ENCODE measurements at places on chromosomes 16 and 17. TPM values are rescaled to one million over a fixed set of nuclear protein-coding genes. Genes with fewer than 3 reads are reported as not detected.

USH1G gene
- total RNA-seq = not detected

IKZF3 gene
- total RNA-seq = 2.8 TPM

REXO5 gene
- total RNA-seq = 3.0 TPM

ACAP1 gene
- total RNA-seq = 18.6 TPM

SOX9 gene
- total RNA-seq = 3.8 TPM

DNA sequence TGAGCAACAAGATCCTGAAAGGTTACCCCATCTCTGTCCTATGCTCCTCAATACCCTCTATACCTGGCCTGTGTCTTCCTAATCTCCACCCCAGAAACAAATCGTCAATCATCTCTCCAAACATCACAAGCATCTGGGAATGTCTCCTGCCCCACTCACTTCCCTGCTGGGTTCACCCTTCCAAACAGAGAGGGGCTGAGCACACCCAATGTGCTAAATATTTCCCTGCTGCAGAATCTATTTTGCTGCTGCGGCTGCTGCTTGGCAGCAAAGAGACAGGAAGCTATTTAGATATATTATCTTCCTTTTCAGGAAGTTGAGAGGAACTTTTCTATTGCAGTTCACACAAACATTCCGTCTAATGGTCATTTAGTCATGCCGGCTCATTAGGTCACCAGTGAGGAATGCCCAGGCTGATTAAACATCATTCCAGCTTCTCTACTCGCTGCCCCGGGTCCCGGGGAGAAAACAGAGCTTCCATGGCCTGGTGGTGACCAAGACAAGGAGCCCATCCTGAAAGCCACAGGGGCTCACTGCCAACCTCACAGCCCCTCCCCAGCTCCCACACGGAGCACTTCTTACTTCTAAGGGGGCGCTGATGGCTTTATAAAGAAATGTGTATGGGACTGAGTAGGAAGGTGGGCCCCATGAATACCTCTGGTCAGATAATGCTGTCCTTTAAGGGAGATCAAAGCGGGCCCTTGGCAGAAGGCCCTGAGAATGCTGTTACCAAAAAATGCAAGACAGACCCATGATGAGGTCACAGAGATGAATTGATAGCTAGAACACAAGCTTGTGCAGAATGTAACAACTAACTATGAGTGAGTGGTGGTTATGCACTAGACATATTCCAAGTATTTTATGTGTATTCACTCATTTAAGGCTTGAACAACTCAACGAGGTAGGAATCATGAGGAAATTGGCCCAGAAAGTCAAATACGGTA lies 218.3 kb downstream of the SOX9 start:
- H3K36me3 ChIP-seq = no peaks in the 10 kb centered on the region
- peaks cover 5% of the 10 kb centered on the region for H3K4me1 ChIP-seq
- no peak overlapping the region for H3K4me3 ChIP-seq
- no peak overlapping the region for H3K27ac ChIP-seq
- no peaks in the 10 kb centered on the region for H3K27me3 ChIP-seq
- DNase-seq = peak; percentile 80

- no peak overlapping the region for H3K27ac ChIP-seq
- DNase-seq = peak; percentile 67
- no peak overlapping the region for H3K4me3 ChIP-seq
- H3K36me3 ChIP-seq = peaks cover 4% of the 10 kb centered on the region
- H3K27me3 ChIP-seq = no peaks in the 10 kb centered on the region
These were observed 30.3 kb downstream of the HMOX2 start for GRCh38 chr16:4506450-4506849.

DNA sequence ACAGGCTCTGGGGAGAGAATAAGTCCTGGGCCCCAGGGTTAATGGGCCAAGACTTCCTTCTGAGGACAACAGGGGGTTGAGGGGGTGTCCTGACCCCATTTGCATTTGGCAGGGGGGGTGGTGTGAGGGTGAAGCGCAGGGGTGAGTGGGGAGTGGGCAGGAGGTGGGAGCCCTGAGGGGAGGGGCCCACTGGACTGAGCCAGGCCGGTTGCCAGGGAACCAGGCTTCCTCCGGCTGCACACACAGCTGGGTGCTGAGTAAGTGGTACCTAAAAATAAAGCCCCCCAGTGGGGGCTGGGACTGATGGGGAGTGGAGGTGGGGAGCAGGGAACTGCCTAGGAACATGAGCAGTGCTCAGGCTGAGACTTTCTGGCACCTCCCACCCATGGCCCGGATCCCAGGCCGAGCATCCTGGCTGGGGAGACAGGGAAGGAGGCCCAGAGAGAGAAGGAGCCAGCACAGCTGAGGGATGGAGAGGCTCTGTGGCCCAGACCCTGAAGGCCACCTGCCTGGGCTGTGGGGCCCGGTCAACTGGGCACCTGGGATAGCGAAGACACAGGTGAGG lies 7.5 kb upstream of the RASD1 start:
- no peak overlapping the region for H3K27ac ChIP-seq
- H3K4me1 ChIP-seq = no peaks in the 10 kb centered on the region

DNA sequence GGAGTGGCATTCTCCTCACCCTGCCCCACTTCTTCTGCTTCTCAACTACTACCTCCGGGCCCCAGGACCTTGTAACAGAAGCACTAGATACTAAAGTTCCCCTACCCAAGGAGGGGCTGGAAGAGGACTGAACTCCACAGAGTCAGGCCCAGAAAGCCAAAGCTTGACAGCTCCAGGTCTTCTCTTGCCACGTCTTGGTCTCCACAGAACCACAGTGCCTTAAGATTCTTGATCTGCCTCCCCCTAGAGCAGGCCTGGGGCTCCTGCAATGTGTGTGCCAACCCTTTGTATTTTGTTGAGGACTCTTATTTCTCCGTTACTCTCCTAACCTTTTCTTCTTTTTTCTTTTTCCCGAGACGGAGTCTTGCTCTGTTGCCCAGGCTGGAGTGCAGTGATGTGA lies 4.0 kb downstream of the SLC16A13 start:
- no peak for DNase-seq
- no peak overlapping the region for H3K4me3 ChIP-seq
- H3K27ac ChIP-seq = no peak overlapping the region
- H3K4me1 ChIP-seq = no peaks in the 10 kb centered on the region
- no peaks in the 10 kb centered on the region for H3K27me3 ChIP-seq

DNA sequence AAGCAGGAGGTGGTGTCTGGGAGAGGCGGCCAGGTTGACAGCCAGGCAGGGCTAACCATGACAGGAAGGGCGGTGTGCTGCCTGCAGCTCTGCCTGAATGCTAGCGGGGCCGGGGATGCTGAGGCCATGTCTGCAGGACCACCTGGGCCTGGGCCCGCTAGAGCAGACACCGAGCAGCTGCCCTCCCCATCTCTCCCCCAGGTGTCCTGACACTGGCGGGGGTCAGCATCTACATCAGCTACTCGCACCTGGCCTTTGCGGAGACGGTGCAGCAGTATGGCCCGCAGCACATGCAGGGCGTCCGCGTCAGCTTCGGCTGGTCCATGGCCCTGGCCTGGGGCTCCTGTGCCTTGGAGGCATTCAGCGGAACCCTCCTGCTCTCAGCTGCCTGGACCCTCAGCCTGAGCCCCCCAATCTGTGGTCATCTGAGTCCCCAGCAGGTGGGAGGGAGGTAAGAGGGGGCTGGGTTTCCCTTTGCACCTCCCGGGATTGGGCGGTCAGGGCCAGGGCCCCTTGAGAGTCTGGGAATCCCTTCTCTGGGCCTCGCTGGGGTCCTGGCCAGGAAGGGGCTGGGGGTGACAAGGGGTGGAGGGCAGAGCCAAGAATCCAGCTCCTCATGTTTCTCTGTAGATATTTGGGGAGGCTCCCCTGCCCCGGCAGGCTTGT lies 7.5 kb downstream of the TMEM235 start:
- no peaks in the 10 kb centered on the region for H3K27me3 ChIP-seq
- no peak overlapping the region for H3K4me3 ChIP-seq
- H3K4me1 ChIP-seq = no peaks in the 10 kb centered on the region
- no peak overlapping the region for H3K27ac ChIP-seq

- no peak for DNase-seq
- no peak overlapping the region for H3K4me3 ChIP-seq
- H3K36me3 ChIP-seq = no peaks in the 10 kb centered on the region
These were observed 254.6 kb downstream of the HS3ST3A1 start for GRCh38 chr17:13346996-13347762.

DNA sequence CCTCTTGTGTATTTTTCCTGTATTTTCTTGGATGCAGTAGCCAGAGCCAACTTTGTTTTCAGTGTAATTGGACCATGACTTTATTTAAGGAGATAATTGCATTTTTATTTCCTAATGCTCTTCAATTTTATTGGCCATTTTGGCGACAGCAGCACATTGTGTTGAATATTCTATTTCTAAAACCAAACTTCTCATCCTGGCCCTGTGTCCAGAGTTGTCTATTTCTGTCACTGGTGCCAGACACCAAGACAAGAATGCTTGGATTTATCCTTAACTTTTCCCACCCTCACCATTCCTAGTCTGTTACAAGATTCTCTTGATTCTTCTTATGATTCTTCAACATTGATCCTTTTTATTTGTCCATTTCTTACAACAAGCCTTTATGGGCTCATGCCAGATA lies 37.1 kb downstream of the ARHGAP44 start:
- no peaks in the 10 kb centered on the region for H3K27me3 ChIP-seq
- peaks cover under 1% of the 10 kb centered on the region for H3K4me1 ChIP-seq
- H3K4me3 ChIP-seq = no peak overlapping the region
- H3K36me3 ChIP-seq = no peaks in the 10 kb centered on the region
- no peak overlapping the region for H3K27ac ChIP-seq

DNA sequence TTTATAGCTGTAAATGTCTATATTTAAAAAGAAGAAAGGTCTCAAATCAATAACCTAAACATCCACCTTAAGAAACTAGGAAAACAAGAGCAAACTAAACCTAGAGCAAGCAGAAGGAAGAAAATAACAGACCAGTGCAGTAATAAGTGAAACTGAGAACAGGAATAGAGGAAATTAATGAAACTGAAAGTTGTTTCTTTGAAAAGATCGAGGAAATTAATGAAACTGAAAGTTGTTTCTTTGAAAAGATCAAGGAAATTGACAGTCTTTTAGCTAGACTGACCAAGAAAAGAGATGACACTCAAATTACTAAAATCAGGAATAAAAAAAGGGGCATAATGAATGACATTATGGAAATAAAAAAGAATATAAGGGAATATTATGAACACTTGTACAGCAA lies 46.4 kb downstream of the SLFN5 start:
- DNase-seq = no peak
- H3K27ac ChIP-seq = no peak overlapping the region
- no peak overlapping the region for H3K4me3 ChIP-seq

- H3K27ac ChIP-seq = peak overlapping the region; percentile 2
- no peaks in the 10 kb centered on the region for H3K4me1 ChIP-seq
- peak; percentile 83 for DNase-seq
- H3K27me3 ChIP-seq = no peaks in the 10 kb centered on the region
- H3K36me3 ChIP-seq = no peaks in the 10 kb centered on the region
These were observed 863 bp downstream of the LIMD2 start for GRCh38 chr17:63698886-63699637.

GRCh38 chr16:16871196-16871595 lies 492.3 kb downstream of the NPIPA7 start:
- DNase-seq = no peak
- no peaks in the 10 kb centered on the region for H3K4me1 ChIP-seq
- H3K36me3 ChIP-seq = no peaks in the 10 kb centered on the region
- H3K27me3 ChIP-seq = no peaks in the 10 kb centered on the region
- H3K27ac ChIP-seq = no peak overlapping the region
- no peak overlapping the region for H3K4me3 ChIP-seq

GRCh38 chr17:2564877-2565276 lies 28.6 kb upstream of the PAFAH1B1 start:
- H3K4me1 ChIP-seq = no peaks in the 10 kb centered on the region
- H3K36me3 ChIP-seq = no peaks in the 10 kb centered on the region
- no peaks in the 10 kb centered on the region for H3K27me3 ChIP-seq

GRCh38 chr17:80737106-80738019 lies 192.7 kb downstream of the RPTOR start:
- DNase-seq = peak; percentile 64
- no peaks in the 10 kb centered on the region for H3K36me3 ChIP-seq
- no peak overlapping the region for H3K27ac ChIP-seq
- no peaks in the 10 kb centered on the region for H3K4me1 ChIP-seq

DNA sequence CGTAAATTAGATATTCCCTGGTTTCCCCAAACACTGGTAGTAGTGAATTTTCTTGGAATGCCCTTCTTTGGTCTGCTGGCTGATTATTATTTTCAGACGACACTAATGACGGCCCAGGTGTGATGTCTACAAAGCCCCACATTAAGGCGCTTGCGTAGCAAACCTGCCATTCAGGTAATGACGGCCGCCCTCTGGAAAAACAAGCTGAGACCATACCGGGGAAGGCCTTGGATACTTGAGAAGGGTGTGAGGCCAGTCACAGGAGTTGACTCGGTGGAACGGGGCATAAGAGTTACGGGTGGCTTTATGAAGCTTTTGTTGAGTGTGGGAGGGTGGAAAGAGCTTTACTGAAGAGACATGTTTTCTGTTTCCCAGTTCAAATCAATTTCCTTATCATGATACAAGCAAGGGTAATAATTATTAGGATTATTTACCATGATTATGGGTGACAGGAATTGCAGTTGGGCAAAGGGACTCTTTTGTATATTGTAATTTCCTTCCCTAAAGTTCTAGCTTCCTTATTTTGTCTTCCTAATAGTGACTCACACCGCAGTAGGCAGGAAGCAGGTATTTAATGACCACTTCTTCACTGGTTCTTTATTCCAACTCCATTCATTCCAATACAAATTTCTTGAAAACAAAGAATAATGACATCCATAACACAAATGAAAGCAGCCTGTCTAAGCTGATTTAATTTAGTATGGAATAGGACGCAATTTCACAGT lies 24.8 kb downstream of the KRT23 start:
- H3K27me3 ChIP-seq = no peaks in the 10 kb centered on the region
- H3K36me3 ChIP-seq = no peaks in the 10 kb centered on the region
- peaks cover 7% of the 10 kb centered on the region for H3K4me1 ChIP-seq
- no peak for DNase-seq

GRCh38 chr16:1469693-1470201 lies 5.1 kb downstream of the CLCN7 start:
- no peaks in the 10 kb centered on the region for H3K27me3 ChIP-seq
- peak; percentile 72 for DNase-seq
- H3K36me3 ChIP-seq = no peaks in the 10 kb centered on the region
- H3K4me1 ChIP-seq = no peaks in the 10 kb centered on the region

DNA sequence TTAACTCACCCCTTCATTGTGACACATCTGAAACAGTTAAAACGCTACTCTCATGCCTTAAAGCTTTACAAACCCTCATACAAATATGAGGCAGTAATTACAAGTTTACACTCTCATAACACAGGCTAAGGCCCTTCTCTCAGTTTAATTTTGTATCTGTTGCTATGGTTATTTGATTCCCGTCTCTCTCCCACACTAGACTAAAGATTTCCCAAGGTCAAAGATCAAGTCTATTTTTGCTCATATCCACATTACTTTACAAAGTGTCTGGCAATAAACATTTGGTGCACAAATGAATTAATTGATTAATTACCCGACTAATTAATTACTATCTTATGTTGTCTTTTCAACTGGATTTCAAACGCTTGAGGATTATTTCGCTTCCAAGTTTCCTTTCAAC lies 86.4 kb upstream of the MYOCD start:
- no peaks in the 10 kb centered on the region for H3K36me3 ChIP-seq
- no peak overlapping the region for H3K27ac ChIP-seq

All from aorta (tissue), 5 donors.